ENCODE measurements at places on chromosomes 5 and 9.

DNA sequence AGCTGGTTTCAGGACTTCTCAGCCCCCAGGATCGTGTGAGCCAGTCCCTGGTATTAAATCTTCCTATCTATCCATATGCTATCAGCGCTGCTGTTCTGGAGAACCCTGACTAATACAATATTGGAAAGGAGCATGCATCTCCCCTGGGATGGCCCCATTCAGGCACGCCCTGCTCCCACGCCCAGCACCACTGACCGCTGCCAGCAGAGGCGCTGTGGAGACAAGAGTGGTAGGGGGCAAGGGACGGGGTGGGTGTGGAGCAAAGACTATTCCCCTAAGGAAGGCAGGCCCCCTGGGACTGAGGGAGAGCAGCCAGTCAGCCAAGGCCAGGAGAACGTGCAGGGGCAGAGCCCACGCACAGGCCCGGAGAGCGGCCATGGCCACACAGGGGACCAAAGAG is 116.0 kb downstream of the VAV2 start:
- DNase-seq, result no peak

GRCh38 chr5:114377946-114378345 is 16.1 kb downstream of the KCNN2 start:
- DNase-seq, result no peak

DNA sequence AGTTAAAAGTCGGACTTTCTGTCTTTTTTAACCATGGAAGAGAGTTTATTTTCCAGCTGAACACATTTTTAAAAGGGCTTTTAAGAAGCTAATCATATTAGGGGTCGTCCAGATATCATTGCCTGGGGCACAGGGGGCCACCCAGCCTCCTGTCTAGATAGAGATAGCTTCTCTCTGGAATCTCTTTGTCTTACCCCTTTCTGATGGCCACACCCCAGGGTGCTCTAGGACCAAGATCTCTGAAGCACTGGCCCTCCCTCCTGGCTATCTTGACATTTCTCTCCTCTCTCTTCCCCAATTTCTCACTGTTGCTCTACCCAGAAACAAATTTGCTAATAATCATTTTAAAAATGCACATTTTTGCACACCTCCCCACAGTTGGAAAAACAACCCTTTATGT is 204.4 kb downstream of the NXNL2 start:
- DNase-seq, result no peak

GRCh38 chr5:135246605-135246922 is 152.5 kb downstream of the MACROH2A1 start:
- DNase-seq, result no peak

- DNase-seq, result no peak
Observed at GRCh38 chr5:123708074-123708806, 196.3 kb downstream of the CSNK1G3 start.

Measured in stimulated activated CD8-positive, alpha-beta memory T cell treated with anti-CD3 and anti-CD28 coated beads, Interleukin-4, amount 100 ng/mL, for 1 hour (primary cell).